Glomerular endothelial cell (primary cell): ENCODE measurements at places on chromosomes 2 and 18. TPM values are rescaled to one million over a fixed set of nuclear protein-coding genes. Genes with fewer than 3 reads are reported as not detected.

GRCh38 chr2:135931776-135932443 is 53.5 kb downstream of the DARS1 start:
- DNase-seq, result no peak

DNA sequence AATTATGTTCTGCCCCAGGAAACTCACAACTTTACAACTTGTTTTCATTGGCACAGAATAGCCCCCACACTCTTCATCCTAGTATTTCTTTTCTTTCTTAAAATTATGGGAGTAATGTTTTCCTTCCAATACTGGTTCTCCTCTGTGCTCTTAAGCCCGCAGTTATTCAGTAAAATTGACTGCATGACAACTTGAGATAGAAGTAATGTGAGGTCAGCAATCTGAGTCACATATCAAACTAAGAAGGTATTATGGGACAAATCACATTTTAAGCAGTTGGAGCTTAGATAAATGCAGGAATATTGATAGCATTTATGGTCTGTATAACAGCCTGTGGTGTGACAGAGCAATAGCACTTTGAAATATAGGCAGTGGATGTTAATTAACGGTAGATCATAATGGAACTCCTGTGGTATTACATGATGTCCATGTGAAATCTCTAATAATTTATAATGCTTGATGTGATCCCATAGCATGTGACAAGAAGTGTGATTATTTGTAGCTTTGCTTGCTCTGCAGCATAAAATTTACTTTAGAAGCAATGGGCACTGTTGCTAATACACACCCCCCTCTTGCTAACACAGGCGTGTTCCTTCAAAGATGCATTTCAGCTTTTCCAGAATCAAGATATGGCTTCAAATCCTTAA is 351.4 kb upstream of the CDH20 start:
- DNase-seq, result no peak

DNA sequence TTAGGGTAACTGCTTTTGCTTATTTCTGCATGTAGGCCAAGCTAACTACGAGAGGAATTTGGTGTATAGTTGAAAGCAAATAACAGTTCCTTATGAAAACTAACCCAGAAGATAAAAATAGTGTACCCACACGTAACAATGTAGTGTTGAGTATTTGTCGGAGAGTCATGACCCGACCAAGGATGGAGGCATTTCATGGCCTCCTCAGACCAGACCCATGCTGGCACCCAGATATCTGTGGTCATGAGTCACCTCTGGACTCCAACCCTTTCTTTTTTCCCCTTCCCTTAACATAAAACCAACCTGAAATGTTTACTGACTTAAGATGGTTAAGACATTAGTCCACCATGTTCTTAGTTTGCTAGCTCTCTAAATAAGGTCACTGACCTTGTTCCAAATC is 318.7 kb downstream of the NOL4 start:
- DNase-seq, result no peak

GRCh38 chr2:237731663-237732062 is 66.9 kb upstream of the RBM44 start:
- DNase-seq, result no peak

DNA sequence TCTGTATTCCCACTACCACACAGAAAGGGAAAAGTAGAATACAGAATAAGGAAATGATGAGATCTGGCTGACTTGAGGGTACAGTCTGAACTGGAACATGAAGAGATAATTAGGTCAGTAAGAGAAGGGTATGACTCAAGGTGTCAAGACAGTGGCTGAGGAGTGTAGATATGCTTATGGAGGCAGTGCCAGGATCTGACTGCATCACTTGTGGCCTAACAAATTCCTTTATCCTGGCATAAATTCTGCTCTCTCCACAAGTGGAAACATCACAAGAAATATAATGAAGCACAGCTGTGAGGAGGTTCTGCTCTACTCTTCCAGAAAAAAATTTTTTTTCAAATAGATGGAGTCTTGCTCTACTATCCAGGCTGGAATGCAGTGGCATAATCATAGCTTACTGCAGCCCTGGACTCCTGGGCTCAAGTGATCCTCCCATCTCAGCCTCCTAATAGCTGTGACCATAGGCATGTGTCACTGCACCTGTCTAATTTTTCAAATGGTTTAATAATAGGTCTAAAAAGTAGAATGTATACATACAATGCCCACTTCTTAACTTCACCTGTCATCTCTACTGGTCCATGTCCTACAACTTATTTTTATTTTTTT is 85.3 kb downstream of the C2orf74 start:
- DNase-seq, result no peak

DNA sequence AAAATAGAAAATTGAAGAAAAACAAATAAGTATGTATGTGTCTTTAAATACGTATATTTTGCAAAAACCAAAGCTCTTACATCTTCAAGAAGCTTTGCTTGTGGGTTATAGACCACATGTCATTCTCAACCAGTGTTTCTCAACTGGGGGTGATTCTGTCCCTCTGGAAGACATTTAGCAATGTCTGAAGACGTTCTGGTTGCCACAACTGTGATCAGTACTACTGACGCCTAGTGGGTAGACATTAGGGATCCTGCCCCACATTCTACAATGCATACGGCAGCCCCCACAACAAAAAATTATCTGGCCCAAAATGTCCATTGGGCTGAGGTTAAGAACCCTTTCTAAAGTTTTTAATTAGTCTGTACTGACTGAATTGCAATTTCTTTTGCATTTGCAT is 48.4 kb downstream of the UNC50 start:
- no peak for DNase-seq

DNA sequence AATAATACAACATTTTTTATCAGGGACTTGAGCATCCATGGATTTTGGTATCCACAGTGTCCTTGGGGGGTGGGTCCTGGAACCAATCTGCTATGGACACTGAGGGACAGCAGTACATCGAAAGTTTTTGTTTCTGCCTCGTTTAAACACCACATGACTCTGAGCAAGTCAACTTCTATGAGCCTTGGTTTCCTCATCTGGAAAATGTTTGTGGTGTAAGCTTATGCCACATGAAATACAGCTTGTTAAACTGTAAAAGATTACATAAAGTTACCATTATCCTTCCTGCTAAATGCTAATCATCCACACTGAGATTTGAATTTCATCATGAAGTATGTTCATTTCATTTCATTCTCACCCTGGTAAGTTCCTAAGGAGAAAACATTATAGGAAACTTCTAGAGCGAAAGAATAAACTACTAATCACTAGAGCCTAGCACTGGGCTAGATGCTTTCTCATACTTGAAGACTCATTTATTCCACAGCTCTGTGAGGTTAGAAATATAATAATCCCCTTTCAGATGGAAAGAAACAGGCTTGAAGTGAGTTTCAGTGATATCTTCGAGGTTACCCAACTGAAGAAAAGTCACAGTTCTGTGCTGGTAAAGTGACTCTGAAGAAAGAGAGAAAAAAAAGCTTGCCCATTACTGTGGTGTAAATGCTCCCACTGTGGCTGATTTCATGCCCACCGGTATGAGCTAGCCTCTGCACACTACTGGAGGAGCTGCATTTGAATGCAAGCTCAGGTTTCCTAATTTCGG is 29.2 kb downstream of the MCFD2 start:
- DNase-seq, result no peak

- DNase-seq, result no peak
Observed at GRCh38 chr2:42788478-42788793, 3.9 kb downstream of the HAAO start.

DNA sequence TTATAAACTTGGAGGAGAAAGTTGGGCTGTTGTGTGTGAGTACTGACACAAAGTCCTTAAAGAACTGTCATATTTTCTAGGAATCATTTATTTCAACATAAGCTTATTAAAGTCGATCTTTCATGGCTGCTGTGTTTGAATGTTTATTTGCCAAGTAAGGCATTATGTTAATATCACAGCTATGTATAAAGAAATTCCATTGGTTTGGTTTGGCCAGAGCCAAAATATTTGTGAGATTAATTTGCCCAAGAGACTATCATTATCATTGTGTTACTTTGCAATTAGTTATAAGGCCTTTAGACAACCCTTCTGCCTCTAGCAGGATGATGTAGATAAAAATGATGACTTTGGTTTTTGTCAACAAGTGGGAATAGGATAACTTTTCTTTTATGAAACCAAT is 240.6 kb upstream of the NT5C1B start:
- no peak for DNase-seq

DNA sequence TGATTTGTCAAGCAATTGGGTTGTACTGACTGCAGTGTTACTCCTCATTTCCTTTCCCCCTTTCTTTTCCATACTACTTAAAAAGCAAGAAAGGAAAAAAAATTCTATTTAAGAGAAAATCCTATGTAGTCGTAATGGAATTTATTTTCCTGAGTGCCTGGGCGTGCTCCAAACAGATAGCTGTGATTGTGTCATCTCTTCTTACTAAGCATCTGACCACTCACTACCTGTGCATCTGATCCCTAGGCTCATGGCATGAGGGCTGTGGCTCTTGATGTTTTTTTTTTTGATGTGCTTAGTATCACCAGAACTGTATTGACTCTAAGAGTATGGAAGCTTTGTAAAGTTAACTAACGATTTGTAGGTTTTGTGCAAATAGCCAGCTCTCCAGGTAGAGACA is 19.0 kb downstream of the CRIM1 start:
- DNase-seq, result no peak

DNA sequence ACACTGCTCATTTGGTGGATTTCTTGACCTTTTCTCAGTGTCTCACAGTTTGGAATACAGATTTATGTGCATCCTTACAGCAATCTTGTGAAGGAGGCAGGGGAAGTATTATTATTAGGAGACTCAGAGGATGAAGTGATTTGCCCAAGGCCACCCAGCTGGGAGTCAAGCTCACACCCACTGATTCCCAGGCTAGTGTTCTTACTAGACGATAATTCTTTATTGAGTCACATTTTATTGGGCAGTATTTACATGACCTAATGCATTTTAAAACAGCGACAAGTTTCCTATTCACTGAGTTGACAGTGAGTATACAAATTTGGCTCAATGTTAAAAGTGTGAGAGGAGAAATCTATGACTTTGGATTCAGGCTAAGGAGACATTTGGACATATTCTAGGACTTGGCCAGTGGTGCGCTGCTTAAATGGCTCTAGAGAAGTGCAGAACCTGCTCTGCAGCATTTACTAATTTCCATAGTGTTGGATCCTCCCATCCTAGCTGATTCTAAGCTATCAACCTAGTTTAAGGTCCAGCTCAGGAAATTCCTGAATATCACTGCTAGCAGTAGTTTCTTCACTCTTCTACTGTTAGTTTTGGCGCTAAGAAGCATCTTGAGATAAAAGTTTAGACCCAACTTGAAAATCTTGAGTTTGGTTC is 199.3 kb downstream of the MTX2 start:
- DNase-seq, result no peak

- DNase-seq, result no peak
Observed at GRCh38 chr18:39751921-39752320, 2186.3 kb upstream of the CELF4 start.

DNA sequence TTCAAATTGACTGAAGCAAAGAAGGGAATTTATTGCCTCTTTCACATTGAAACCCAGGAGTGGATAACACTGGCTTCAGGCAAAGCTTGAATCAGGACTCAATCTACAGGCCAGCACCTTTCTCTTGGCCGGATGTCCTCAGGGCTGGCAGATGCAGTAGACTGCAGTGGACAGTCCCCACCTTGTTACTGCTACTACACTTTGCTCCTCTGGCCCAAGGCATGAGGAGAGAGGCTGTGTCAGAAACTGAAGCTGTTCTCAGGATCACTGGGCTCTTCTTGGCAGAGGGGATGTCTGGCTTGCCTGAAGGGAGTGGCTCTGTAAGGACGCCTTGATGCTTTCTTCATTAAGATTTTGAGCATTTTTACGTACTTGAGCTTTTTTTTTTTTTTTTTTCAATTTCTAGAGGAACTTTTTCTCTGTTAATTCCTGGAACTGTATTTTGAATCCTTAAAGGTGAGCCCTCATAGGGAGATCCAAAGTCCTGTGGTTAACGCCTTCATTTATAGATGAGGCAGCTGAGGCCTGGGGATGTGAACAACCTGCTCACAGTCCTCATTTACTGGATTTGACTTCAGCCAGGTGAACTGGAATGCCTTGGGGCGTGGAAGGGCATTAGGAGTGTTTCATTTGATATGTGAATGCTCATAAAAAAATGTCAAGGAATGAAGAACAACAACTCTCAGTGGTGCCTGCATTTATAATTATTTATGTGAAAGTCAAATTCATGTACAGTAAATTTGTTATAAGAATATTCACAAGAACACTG is 36.6 kb downstream of the CASP10 start:
- no peak for DNase-seq

DNA sequence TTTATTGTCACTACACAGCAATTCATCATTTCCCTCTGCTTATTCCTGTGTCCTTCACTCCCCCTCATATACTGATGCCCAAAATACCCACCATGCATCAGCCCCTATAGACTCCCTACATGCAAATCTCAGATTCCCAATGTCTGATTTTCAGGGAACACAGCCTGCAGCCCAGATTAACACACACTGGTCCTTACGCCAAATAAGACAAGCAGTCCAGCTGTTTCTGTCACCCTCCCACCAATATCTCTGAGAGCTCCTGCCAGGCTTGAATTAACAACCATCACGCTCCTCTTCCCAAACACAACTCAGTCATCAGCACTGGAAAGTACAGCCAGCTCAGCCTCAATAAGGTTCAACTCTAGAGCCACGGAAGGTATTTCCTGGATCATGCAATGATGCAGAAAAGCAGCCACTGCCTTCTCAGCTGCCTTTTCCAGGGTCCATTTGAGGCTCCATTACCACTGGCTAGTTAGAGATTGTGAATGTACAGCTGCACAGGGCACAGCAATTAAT is 39.0 kb upstream of the SLC35F5 start:
- no peak for DNase-seq

- no peak for DNase-seq
Observed at GRCh38 chr2:105590780-105591660, 153.7 kb upstream of the NCK2 start.

DNA sequence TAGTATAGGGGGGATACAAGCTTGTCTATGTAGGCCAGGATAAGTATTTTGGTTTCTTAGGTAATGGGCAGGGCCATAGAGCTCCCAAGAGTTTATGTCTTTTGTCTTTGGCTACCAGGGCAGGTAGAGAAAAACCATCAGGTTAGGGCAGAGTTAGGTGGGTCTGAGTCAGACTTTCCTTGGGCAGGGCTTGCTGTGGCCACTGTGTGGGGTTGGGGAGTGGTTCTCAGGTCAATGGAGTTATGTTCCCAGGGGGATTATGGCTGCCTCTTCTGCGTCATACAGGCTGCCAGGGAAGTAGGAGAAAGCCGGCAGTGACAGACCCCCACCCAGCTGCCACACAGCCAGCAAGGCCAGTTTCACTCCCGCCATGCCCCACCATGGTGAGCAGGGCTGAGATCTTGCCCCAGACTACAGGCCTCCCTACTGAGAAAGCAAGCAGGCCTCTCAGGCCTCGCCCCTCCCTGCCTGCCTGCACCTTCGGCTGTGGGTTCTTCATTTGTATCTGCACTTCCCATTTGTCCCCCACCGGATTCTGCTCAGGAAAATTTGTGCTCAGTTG is 55.5 kb downstream of the RPIA start:
- DNase-seq, result no peak

- DNase-seq, result no peak
Observed at GRCh38 chr2:228723599-228723998, 542.1 kb upstream of the SPHKAP start.

The NLRC4 gene
- total RNA-seq, result not detected in 2 replicates

The ST6GAL2 gene
- 17.4 and 39.5 TPM in 2 replicates for total RNA-seq

The RMDN2 gene
- total RNA-seq, result 2.3 and 8.3 TPM in 2 replicates

The CMPK2 gene
- 6.2 and 36.6 TPM in 2 replicates for total RNA-seq

The CRYGA gene
- total RNA-seq, result not detected in 2 replicates
